ENCODE measurements at places on chromosomes 16 and 17.

DNA sequence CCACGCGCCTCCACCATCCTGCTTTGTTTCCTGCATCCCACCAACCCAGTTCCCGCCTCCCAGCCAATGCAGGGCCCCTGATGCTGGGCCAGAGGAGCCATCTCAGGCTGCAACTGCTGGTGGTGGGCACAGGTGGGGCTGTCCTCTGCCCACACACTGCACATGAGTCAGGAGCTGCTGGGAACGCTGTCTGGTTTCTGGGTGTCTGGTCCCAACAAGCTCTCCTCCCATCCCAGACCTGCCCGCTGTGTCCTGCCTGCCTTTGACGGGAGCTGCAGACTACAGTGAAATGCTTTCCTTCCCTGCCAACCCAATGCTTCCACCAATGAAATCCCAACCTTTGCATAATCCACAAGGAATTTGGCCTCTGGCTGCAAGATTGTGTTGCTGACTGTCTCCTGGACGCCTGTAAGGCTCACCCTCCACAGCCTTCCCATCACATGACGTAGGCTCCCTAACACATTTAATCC lies 98.9 kb downstream of the N4BP1 start:
- peak; percentile 76 for DNase-seq

GRCh38 chr16:53925526-53925925 lies 221.6 kb downstream of the FTO start:
- no peak for DNase-seq

DNA sequence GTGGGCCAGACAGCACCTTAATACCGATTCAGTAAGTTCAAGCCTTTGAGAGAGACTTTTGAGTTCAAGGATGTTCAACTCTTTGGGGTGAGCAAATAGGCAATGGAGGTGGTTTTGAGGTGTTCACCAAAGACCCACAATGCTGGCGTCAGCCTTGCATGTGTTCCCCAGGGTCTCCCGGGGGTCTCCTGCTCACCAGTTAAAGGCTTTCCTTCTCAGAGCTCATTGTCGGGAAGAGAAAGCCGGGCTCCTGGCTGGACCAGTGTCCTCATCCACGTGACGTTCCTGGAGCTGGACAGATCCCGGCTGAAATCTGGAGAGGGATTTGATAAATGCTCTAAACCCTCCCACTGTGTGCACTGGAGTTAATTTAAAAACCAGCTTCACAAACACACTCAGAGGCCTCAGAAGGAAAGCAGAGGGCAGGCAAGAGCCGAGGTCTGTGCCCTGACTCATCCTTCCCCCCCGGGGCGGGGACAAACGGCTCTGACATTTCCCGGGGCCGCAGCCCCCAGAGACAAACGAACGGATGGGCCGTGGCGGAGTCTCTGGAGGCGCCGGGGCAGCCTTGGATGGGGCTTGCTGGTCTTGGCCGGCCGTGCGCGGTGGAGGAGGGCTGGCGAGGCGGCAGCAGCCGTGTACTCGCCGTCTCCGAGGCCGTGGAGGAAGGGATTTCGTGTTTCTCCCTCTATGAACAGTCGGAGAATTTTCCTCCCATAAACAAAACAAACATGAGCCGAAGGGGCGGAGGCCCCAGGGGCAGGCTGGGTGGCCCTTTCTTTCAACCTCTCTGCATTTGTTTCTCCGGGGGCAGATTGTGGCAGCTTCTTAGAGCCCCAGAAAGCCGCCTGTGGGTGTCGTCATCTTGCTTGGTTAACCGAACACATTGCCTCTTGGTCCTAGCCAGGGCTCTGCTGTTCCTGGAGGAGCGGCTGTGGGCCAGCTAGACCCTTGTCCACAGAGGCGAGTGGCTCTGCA lies 94.2 kb downstream of the NTN1 start:
- peak; percentile 77 for DNase-seq

DNA sequence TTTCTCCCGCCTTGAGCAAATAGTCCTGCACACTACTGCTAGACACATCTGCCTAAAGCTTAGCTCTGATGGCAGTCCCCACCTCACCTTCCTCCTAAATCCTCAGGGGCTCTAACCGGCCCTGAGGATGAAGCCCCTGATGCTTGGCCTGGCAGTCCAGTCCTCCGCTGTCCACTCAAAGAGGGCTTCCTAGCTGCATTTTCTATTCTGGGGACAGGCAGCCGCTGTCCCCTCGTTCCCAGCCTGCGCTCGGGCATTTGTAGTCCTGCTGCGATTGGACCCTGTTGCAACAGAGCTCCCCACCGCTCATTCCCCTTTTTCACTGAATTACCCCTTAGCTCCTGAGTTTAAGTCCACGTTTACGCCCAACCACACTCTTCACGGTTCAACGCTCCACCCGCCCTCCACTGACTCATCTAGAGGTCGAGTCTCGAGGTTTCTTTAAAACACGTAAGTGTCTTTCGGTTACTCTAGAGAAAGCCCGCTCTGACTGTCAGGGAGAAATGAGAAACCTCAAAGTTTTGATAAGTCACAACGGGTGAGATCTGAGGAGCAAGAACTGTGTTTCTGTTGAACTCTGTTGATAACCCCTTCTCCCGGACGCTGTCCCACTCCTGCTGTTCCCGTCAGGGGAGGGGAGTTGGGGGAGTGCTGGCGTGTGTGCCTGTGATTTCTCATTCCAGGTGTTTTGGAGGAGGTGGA lies 4.5 kb downstream of the CCR7 start:
- DNase-seq, result peak; percentile 68

DNA sequence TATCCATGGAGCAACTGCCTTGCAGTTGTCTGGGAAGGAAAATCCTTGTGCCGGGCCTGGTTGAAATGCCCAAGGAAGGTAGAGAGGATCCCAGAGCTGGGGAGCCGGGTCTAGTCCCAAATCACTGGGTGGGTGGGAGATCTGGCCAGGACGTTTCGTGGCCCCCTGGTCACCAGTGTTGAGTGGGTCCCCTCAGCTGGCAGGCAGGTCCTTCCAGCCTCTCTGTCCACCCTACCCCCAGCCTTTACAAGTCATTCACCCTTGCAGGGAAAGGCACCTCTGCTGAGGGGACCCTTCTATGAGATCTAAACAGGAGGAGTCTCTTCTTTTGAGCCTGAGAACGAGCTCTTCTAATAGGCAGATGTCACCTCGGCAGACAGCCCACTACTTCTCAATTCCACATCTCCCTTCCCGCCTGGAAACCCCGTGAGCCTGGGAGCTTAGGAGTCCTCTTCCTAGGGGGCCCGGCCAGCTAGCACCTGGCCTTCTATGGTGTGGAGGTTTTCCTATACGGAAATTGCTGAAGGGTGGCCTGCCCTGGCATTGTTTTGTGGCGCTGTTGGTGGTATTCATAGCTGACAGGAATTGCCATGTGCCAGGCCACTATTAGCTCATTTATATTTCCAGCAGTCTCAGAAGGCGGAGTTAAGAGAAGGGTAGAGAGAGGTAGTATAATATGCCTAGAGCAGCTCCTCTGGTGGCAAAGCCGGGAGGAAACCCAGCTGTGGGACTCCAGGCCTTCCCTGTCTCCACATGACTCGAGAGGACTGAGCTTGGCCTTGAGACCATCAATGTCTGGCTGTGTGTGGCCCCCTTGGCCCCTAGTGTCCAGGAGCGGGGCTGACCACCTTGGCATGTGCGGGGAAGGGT lies 13.3 kb downstream of the MPRIP start:
- no peak for DNase-seq

DNA sequence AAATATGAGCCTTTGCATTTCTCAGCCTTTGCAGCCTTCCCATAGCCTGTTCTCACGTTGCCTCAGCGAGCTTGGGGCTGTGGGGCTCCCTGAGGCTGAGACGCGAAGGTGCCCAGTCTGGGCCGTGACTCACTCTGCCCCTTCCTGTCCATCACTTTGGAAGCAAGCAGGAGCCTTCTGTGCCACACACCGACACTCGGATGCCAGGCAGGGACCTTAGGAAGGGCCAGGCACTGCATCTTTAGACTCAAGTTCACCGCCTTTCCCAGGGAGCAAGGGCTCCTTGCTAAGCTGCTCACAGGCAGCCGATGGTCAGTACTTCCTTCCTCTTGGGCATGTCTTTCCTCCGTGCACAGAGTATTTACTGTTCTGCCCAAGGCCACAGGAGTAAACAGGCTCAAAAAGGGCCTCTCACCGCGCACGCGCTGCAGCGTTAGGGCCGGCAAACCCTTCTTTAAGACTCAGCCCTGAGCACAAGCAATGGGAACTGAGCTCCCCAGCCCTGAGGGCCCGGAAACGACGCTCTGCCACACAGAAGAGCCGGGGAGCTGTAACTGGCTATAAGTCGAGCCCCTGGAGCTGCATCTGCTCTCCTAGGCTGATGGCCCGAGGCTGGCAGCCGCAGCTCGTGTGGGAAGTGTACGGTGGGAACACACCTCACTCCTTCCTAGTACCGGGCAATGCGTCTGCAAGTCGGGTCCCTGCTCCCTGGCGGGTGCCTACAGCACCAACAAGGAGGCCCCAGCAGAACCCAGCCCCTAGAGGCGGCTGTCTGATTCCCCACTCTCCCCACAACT lies 7.2 kb downstream of the TIMM22 start:
- DNase-seq, result peak; percentile 29

- DNase-seq, result peak; percentile 85
Measured at GRCh38 chr16:49643429-49644144, 212.3 kb downstream of the ZNF423 start.

- peak; percentile 62 for DNase-seq
Measured at GRCh38 chr17:40069751-40070708, 7.3 kb downstream of the THRA start.

DNA sequence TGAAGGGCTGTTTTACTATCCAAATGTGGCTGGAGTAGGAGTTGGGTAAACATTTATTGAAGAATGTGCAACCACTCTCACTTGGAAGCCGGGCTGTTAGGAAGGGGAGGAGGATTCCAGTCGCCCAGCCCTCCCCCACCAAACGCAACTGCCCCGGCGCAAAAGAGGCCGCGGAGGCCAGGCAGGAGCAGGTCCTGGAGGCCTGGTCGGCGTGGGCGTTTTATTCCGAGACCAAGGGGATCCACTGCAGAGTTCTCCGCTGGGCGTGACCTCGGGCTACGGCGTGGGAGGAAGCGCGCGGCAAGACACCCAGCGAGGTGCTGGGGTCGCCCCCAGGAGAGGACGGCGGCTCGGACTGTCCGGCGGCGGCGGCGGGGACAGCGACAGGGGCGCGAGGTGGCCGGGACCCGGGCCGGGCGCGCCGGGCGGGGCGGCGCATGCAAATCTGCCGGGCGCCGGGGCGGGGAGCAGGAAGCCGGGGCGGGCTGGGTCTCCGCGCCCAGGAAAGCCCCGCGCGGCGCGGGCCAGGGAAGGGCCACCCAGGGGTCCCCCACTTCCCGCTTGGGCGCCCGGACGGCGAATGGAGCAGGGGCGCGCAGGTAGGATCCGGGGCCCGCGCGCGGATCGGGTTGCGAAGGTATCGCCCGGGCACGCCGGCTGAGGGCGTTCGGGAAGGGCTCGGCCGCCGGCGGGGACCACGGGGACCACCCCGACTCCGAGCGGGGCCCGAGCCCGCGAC lies at the start of gene IL4R:
TSS of gene IL4R (plus strand) at position 553 of the 739 bp plus-strand sequence. CDS start 26,230 bp downstream, outside the sequence.
- DNase-seq, result peak; percentile 79
